Thoracic aorta (tissue), 2 donors: ENCODE measurements at places on chromosomes 3 and 15. TPM values are rescaled to one million over a fixed set of nuclear protein-coding genes. Genes with fewer than 3 reads are reported as not detected.

Gene SERINC4
- total RNA-seq, result not detected

Gene LRRN1
- total RNA-seq, result 7.7 TPM

Gene GLT8D1
- total RNA-seq, result 54.4 TPM

Gene C3orf33
- 1.5 TPM for total RNA-seq

Gene OCA2
- total RNA-seq, result 8.0 TPM

Gene CAPN3
- total RNA-seq, result 19.8 TPM

Gene POPDC2
- total RNA-seq, result 35.2 TPM

Gene NAA50
- total RNA-seq, result 78.2 TPM

Gene PP2D1
- not detected for total RNA-seq

Gene BBX
- total RNA-seq, result 74.5 TPM
